ENCODE measurements at places on chromosomes 11 and 22. TPM values are rescaled to one million over a fixed set of nuclear protein-coding genes. Genes with fewer than 3 reads are reported as not detected.

Gene APOL5
- total RNA-seq = not detected

GRCh38 chr11:16630651-16631050, 107.8 kb upstream of the C11orf58 start:
- DNase-seq = no peak

- no peak for DNase-seq
Observed at GRCh38 chr11:128415539-128415938, 171.8 kb downstream of the ETS1 start.

- no peak for DNase-seq
Observed at GRCh38 chr11:64094463-64095260, 58.9 kb downstream of the FLRT1 start.

Gene LMO1
- total RNA-seq = not detected

DNA sequence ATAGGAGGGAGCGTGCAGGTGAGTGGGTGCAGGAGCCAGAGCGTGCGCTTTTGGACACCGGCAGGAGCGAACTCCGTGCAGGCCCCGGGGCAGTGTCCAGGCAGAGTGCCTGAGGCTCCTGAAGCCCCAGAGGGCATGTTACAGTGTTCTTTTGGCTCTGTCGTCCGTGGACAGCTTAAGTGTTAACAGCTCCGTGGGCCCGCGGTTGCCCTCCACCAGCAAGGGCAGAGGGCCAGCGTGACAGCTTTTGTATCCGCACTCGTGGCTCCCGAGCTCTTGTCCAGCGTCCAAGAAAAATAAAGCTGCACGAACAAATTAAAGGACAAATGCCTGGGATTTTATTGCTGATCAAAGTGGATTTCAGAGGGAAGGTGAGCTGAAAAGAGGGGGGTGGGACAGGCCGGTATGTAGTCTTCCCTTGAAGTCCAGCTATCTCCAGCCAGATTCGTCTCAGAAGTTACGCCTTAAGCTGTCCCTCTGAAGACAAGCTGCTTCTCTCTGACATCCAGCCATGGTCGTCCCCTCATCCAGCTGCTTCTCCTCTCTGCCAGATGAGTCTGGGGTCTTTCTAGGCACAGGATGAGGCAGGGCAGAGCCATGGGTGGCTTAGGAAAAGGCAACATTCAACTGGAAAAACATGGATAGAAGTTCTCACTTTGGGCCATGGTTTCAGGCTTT, 968 bp upstream of the TMEM109 start:
- no peak for DNase-seq

- DNase-seq = peak; percentile 38
Observed at GRCh38 chr11:47234669-47235100, 13.9 kb downstream of the ACP2 start.

Gene OR51B5
- total RNA-seq = not detected

GRCh38 chr11:111912535-111912934, at the start of gene HSPB2:
Gene HSPB2, plus strand, starts transcription at chr11:111912734. Its CDS starts 96 bp downstream, at chr11:111912830.
- no peak for DNase-seq

- no peak for DNase-seq
Observed at GRCh38 chr11:7586376-7586775, 72.6 kb downstream of the PPFIBP2 start.

DNA sequence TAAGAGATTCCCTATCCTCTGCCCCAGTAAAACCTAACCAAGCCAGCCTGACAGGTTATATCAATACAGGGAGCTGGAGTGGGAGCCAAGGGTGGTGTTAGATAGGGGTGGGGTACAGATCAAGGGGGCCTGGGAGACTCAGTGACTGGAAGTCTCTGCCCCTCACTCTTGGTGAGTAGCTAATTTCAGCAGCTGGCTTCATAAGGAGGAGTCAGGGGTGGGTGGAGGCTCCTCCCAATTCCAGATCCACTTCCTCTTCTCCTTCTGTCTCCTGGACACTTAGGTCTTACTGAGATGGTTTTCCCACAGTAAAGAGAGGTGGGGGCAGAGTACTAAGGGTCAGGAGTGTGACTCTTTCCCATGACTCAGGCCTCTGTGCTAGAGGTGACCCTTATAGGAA, 1.1 kb upstream of the VSIG2 start:
- no peak for DNase-seq

Gene PGA3
- total RNA-seq = not detected

DNA sequence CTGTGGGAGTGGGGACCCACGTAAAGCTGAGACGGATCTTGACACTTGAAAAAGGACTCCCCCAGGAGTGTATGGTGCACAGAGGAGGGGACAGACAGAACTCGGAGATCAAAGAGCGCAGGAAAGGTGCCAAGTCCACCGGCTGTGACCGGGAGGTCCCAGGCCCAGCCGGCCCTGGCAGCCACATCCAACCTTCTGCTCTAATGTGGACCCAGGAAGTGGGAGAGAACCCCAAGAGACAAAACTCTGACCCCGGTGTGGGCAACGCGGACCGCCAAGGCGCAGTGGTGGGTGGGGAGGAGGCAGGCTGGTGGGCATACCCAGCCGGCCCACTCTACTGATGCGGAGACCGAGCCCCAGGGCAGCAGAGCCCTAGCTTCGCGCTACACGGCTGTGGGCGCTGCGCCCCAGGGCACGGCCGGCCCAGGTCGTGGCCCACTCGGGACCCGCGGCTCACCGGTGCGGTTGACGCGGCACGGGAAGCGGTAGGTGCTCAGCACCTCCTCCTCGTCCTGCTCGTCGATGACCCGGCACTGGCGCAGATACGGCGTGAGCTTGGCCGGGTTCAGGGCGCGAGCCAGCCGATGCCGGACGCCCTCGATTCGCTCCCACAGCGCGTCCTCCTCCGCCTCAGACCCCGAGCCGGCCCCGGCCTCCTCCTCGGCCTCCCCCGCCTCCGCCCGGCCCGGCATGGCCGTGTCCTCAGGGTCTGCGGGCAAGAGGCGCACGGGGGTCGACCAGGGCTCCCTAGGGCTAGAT, 527 bp downstream of the CARD10 start:
- DNase-seq = no peak

Gene SLC37A2
- total RNA-seq = 0.68 TPM
